ENCODE measurements at places on chromosomes 7 and 10. TPM values are rescaled to one million over a fixed set of nuclear protein-coding genes. Genes with fewer than 3 reads are reported as not detected.

Gene SLC26A3
- not detected for total RNA-seq

DNA sequence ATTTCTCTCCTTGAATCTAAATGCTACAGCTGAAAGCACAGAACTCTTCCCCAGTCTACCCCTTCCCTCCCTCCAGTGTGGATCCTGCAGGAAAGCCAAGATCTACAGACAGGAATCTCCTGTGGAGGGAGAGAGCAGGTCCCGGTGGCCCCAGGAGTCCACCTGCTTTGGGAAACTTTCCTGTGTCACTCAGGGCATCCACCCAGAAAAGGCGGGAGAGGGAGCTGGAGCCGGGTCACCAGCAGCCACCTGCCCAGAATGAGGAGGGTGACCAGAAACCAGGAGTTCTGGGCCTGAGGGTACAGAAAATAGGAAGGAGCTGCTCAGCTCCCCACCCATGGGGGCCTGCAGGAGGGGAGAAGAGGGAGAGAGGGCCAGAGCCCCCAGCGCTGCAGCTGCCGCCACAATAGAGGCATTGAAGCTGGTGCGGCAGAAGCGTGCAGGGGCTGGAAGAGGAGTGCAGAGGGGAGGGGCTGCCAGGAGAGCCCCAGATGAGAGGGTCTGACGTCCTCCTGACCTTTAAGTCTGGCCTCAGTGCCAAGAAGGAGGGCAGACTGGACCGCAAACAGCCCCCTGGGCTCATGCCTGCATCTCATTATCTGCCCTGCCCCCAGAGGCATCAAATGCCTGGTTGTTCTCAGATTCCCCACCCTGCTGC lies 56.3 kb upstream of the TMEM72 start:
- DNase-seq = no peak

DNA sequence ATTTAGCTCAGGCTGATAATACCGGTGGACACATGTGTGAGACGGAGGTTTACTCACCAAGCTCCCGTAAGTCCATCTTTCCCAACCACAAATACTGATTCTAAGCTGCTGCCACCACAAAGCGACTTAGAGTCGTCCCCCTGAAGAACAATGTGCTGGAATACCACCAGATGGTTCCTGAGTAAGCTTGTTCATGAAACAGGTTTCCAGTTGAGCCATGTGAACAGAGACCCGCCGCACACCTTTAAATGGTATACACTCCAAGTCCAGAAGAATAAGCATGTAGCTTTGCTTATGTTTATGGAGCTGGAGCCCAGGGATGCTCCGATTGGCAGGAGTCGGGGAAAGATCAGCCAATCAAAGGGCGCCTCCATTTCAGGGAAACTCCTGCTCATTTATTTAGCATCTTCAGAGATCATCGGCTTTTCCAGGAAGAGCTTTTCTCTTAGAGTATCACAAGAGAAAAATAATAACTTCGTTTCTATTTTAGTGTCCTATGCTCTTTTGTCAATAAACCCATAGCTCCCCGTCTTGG lies 261.6 kb upstream of the AOAH start:
- DNase-seq = no peak

Gene MYOF
- total RNA-seq = 4.6 TPM

DNA sequence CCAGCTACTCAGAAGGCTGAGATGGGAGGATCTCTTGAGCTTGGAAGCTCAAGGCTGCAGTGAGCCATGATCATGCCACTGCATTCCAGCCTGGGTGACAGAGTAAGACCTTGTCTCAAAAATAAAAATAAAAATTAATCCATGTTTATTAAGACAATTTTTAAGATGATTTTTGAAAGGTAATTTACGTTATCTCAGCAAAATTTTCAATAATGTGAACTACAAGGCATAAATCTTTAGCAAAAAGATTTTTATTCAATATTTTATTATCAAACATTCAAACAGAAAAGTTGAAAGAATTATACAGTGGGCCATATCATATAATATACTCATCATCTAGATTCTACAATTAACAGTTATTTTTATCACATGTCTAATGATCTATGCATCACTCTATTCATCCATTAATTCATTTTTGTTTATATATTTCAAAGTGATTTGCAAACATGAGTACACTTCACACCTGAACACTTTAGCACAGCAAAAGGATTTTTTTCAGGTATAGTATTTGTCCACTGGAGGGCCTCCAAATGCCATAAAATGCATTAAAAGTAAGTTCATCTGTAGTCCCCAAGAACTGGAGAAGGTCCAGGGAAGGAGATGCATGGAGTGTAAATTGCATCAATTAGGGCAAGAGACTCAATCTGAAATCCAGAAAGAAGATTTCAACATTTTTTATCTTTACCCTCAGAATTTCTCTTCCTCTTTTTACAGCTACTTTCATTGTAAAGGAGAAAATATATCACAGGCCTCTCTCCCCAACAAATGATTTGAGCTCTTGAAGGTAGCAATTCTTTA lies 38.6 kb upstream of the RSBN1L start:
- no peak for DNase-seq

Gene RNLS
- 9.3 TPM for total RNA-seq

Gene EMX2
- 0.46 TPM for total RNA-seq

Gene FFAR4
- not detected for total RNA-seq

DNA sequence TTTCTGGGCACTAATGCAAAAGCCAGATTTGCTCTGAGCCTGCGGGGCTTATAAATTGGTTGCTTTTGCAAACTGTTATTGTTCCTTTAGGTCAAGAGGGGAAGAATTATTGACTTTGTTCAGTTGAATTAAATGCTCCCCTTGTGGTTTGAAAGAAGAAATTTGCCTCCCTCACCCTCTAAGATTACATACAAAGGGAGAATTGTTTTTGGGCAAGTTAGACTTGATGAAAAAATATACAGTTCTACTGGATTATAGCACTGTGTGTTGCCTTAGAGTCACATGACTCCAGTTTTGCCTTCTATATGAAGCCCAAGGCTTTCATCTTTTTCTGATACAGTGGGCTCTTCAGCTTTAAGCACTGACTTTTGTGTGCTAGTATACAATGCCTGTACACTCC lies 1265.8 kb upstream of the LRRTM3 start:
- DNase-seq = no peak

Gene PLAC9
- total RNA-seq = 4.6 TPM

DNA sequence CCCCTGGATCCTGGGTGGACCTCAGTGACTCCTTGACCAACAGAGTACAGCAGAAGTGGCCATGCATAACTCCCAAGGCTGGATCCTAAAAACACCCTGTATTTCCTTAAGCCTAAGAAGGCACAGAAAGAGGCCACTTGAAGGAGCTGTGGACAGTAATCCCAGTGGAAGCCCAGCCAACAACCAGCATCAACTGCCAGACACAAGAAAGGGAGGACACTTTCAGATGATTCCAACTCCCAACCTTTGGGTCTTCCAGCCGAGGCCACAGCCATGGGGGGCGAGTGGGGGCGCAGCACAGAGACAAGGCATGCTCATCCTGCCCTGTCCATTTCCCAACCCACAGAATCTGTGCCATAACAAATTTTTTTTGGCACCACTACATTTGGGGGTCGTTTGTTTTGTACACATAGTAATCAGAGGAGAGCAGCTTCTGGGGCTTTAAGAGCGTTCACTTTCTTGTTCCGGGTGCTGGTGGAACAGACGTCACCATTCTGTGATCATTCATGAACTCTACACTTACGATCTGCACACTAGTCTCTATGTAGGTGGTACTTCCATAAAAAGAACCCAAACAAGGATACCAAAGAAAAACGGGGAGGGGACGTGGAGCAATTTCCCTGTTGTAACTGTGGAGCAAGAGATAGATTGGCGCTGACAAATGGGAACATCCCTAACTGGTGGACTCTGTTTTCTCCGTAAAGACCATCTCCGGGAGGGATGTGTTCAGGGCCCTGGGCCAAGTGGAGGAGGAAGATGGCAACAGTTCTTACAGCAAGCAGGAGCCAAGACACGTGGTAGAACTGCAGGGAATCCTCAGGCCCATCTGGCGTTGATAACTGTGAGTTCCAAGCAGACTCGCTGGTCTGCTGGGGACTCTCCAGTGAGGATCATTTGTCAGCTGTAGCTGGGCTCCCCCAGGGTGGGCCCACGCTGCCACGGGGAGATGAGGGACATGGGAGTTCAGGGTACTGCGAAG lies 6.0 kb upstream of the SLC29A3 start:
- DNase-seq = peak; percentile 15

DNA sequence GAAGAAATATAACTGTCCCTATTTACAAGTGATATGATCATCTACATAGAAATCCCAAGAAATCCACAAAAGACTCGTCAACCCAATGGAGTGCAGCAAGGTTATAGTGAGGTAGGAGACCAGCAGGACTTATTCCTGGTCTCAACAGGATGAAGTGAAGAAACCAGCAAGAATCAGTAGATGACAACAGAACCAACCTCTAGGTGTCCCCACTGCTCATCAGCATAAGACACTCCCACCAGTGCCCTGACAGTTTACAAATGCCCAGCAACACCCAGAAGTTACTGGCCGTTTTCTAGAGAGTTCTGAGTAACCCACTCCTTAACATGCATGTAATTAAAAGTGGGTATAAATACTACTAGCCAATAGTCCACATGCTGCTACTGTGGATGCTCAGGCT lies 470.5 kb upstream of the LRRTM3 start:
- no peak for DNase-seq

DNA sequence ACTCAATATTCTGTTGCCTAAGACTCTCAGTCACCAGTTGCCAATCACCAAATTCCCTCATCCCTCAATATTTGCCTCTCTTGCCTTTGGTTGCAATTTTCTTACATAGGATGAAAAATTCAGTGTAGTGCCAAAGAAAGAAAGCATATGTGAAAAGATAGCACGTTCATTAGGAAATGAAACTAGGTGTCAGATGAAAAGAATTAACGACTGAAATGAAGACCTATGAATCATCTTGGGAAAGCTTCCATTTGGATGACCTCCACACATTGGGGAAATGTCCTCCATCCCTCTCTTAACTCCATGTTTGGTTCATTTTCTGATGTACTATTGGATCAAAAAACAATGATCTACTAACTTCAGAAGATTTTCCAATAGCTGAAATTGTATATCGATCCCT lies 145.1 kb upstream of the MEOX2 start:
- DNase-seq = no peak

- DNase-seq = no peak
Measured at GRCh38 chr7:98186452-98187137, 24.6 kb upstream of the BHLHA15 start.

Gene ZNF117
- total RNA-seq = 0.88 TPM

- DNase-seq = no peak
Measured at GRCh38 chr7:113283861-113284260, 165.5 kb upstream of the SMIM30 start.

Gene C7orf57
- total RNA-seq = not detected

- DNase-seq = no peak
Measured at GRCh38 chr10:84176836-84177474, 3.4 kb downstream of the GPR15LG start.

- DNase-seq = no peak
Measured at GRCh38 chr7:125567686-125568085, 638.1 kb upstream of the POT1 start.

Gene LIPM
- total RNA-seq = not detected

Gene MINDY4
- 1.4 TPM for total RNA-seq

GRCh38 chr7:66307591-66308215 lies 102.6 kb downstream of the TPST1 start:
- no peak for DNase-seq

Gene GNAT3
- not detected for total RNA-seq

DNA sequence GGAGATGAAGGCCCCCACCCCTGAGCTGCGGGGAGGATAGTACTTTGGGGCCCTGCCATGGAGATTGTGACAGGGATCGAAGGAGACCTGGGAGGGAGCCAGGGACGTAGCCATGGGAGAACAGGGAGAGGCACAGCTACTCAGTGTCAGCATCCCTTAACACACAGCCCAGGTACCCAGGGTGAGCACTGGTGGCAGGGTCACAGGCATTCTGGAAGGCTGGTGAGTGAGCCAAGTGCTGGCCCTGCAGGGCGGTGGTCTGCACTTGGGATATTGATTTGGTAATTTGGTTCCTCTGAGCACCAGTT lies 39.8 kb downstream of the VWA2 start:
- no peak for DNase-seq

- no peak for DNase-seq
Measured at GRCh38 chr10:88092265-88092664, 228.8 kb downstream of the PTEN start.

DNA sequence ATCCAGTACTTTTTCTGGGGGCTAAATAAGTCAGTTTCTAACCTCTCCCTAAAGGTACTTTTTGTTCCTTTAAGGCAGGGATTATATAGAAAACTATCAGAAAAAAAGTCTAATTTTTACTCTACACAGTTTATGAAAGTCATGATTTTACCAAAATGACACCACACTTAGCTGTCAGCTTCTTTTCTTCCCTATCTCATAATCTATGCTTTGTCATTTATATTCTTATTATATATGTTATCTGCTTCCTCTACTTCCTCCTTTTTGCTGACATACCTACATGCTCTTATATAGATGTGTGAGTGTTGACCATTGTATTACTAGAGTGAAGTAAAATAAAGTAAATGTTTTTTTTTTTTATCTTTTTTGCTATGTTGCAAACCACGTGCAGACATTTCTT lies 203.9 kb upstream of the CHRM2 start:
- no peak for DNase-seq

Gene MAGI2
- 2.4 TPM for total RNA-seq

- no peak for DNase-seq
Measured at GRCh38 chr7:1204460-1205140, 28.1 kb upstream of the UNCX start.

Data from gastrocnemius medialis (tissue), 4 donors.